Thymus (tissue), 14 donors: ENCODE measurements at places on chromosomes 11 and 22.

- no peak overlapping the region for H3K4me3 ChIP-seq
- no peaks in the 10 kb centered on the region for H3K27me3 ChIP-seq
- no peaks in the 10 kb centered on the region for H3K36me3 ChIP-seq
- no peak overlapping the region for H3K27ac ChIP-seq
These were observed 4.9 kb downstream of the SLCO2B1 start for GRCh38 chr11:75155570-75156422.

- no peak overlapping the region for H3K4me3 ChIP-seq
- no peak for DNase-seq
- no peaks in the 10 kb centered on the region for H3K27me3 ChIP-seq
- peaks cover 59% of the 10 kb centered on the region for H3K36me3 ChIP-seq
- no peaks in the 10 kb centered on the region for H3K4me1 ChIP-seq
- no peak overlapping the region for H3K27ac ChIP-seq
These were observed 122.1 kb downstream of the BCR start for GRCh38 chr22:23302171-23303002.

- H3K4me3 ChIP-seq: no peak overlapping the region
- no peak for DNase-seq
- H3K4me1 ChIP-seq: no peaks in the 10 kb centered on the region
- H3K27me3 ChIP-seq: no peaks in the 10 kb centered on the region
These were observed 77.6 kb downstream of the MYO7A start for GRCh38 chr11:77205467-77206263.

GRCh38 chr11:12835286-12835685, 161.1 kb downstream of the TEAD1 start:
- H3K27me3 ChIP-seq: peaks cover 5% of the 10 kb centered on the region
- no peaks in the 10 kb centered on the region for H3K4me1 ChIP-seq
- no peak overlapping the region for H3K27ac ChIP-seq
- no peak overlapping the region for H3K4me3 ChIP-seq

- no peaks in the 10 kb centered on the region for H3K27me3 ChIP-seq
- H3K4me1 ChIP-seq: no peaks in the 10 kb centered on the region
- H3K4me3 ChIP-seq: no peak overlapping the region
- H3K27ac ChIP-seq: no peak overlapping the region
These were observed 110.9 kb upstream of the B3GAT1 start for GRCh38 chr11:134522782-134523570.

DNA sequence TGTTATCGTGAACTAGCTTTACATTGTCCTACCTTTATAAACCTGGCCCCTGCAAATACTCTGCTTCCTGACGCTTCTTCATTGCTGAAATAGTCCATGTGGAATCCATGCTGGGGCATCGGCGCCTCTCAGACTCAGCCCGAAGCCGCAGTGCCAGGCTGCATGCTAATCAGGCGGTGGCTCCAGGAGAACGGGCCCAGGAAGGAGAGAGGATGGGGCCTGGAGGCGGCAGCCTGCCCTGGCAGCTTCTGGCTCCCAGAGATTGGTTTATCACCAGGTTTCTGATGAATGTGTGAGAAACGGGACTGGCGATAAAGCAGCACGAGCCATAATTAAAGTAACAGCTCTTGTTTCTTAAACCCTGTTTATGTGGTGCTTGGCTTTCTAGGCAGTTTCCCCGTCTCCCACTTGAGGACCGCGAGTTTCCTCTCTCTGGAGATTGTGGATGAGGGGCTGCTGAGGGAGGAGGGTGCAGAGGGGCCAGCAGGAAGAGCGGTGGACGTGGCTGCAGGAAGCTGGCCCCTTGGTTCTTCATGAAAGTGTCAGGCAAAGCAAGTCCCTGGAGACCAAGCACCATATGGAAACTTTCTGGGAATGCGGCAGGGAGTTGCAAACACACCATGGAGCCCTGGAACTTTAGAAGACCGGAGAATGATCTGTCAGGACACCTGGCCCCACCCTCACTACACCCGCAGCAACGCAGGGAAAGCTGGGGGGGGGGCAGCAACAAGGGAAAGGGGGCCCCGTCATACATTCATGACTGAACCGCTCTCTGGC, 93.4 kb downstream of the NTM start:
- no peaks in the 10 kb centered on the region for H3K4me1 ChIP-seq
- no peak overlapping the region for H3K27ac ChIP-seq
- H3K27me3 ChIP-seq: peaks cover 33% of the 10 kb centered on the region
- no peak overlapping the region for H3K4me3 ChIP-seq

GRCh38 chr11:4607096-4607495, 935 bp downstream of the TRIM68 start:
- no peak overlapping the region for H3K27ac ChIP-seq
- peaks cover 6% of the 10 kb centered on the region for H3K36me3 ChIP-seq
- peak overlapping the region; percentile 86 for H3K4me3 ChIP-seq

DNA sequence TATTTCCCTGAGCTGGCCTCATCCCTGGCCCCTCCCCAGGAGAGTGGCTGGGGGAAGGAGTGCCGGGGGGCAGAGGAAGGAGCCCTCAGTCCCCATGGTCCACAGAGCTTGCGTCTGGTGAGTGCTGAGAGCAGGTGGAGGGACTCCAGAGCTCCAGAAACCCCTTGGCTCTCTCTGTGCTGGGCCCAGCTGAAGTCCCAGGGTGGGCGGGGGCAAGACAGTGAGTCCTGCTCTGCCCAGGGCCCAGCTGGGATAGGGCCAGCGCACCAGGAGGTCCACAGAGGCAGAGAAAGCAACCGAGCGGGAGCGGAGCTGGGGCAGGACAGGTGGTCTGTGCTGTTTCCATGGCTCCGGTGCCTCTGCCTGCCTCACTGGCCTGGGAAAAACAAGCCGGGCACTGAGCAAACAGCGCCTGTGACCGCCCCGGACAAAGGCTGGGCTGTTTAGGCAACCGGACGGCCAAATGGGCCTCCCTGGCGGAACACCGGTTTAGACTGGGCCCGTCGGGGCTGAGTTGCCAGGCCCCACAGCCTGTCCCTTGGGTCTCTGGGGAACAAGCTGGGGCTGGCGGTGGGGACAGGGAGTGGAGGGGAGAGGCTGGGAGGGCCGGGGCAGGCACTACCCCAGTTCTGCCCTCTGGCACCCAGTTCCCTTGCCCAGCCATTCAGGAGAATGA, 34.1 kb upstream of the WNT7B start:
- DNase-seq: no peak
- no peaks in the 10 kb centered on the region for H3K27me3 ChIP-seq
- H3K36me3 ChIP-seq: no peaks in the 10 kb centered on the region

GRCh38 chr22:50314081-50314454, 6.6 kb upstream of the PLXNB2 start:
- H3K4me3 ChIP-seq: peak overlapping the region; percentile 25
- no peaks in the 10 kb centered on the region for H3K36me3 ChIP-seq
- no peak for DNase-seq
- peaks cover 30% of the 10 kb centered on the region for H3K27me3 ChIP-seq
- peaks cover 25% of the 10 kb centered on the region for H3K4me1 ChIP-seq
- H3K27ac ChIP-seq: peak overlapping the region; percentile 18

DNA sequence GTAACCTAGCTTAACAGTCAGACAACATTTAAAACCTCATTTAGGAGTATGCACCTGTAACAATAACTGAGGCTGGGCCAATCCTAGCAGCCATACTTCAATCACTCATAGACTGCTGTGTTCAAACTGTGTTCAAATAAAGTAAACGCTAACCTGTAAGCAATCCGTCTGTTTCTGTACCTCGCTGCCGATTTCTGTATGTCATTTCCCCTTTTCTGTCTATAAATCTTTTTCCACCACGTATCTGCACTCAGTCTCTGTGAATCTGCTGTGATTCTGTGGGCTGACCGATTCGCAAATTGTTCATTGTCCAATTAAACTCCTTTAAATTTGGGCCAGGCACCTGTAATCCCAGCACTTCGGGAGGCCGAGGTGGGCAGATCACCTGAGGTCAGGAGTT, 12.3 kb downstream of the APOBEC3H start:
- no peaks in the 10 kb centered on the region for H3K27me3 ChIP-seq
- H3K4me3 ChIP-seq: no peak overlapping the region
- no peak overlapping the region for H3K27ac ChIP-seq
- DNase-seq: no peak
- no peaks in the 10 kb centered on the region for H3K4me1 ChIP-seq
- H3K36me3 ChIP-seq: no peaks in the 10 kb centered on the region

- H3K36me3 ChIP-seq: no peaks in the 10 kb centered on the region
- no peaks in the 10 kb centered on the region for H3K27me3 ChIP-seq
- no peak overlapping the region for H3K4me3 ChIP-seq
- DNase-seq: no peak
- H3K27ac ChIP-seq: no peak overlapping the region
These were observed 657.8 kb upstream of the B3GAT1 start for GRCh38 chr11:135069890-135070289.

- H3K27ac ChIP-seq: no peak overlapping the region
- no peaks in the 10 kb centered on the region for H3K36me3 ChIP-seq
- H3K4me1 ChIP-seq: peaks cover 10% of the 10 kb centered on the region
- peaks cover 69% of the 10 kb centered on the region for H3K27me3 ChIP-seq
- DNase-seq: peak; percentile 6
These were observed 816 bp upstream of the PLEKHA7 start for GRCh38 chr11:17014833-17015626.

DNA sequence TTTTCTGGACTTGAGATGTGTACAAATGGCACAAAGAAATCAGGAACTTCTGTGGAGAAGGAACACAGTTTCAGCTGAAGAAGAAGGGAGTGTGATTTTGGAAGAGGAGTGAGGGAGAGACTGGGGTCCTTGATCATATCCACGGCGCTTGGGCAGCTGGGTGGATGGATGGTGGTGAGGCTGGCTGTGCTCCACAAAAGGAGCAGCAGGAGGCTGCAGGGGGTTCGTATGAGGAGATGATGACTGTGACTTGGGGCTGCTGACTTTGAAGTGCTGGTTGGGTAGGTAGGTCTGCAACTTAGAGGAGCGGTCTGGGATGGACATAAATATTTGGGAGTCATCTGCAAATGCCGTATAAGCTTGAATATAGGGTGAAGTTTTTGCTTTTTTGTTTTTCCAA, 1.3 kb upstream of the DCHS1 start:
- no peak for DNase-seq
- H3K36me3 ChIP-seq: no peaks in the 10 kb centered on the region
- peaks cover 19% of the 10 kb centered on the region for H3K27me3 ChIP-seq
- no peak overlapping the region for H3K4me3 ChIP-seq
- no peak overlapping the region for H3K27ac ChIP-seq

DNA sequence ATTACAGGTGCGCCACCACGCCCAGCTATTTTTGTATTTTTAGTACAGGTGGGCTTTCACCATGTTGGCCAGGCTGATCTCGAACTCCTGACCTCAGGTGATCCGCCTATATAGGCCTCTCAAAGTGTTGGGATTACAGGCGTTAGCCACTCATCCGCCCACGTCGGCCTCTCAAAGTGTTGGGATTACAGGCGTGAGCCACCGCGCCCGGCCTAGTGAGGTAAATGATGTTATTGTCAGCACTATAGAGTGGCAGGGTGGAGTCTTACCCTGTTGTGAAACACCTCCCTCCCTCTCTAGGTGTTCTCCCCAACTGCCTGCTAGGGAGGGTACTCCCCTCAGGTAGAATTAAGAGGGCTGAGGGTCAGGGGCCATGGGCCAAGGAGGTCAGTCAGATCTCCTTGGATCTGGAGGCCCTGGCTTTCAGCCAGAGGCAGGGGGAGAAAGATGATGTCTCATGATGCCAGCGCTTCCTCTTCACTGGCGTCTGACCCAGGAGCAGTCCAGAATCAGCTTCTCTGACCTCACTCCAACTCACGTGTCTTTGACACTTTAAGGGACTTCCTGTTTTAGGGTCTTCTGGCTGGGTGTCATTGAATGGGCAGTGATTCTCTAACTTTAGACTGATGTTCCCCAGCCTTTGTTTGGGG, 2.0 kb downstream of the GGA1 start:
- no peaks in the 10 kb centered on the region for H3K27me3 ChIP-seq
- peaks cover 13% of the 10 kb centered on the region for H3K4me1 ChIP-seq
- DNase-seq: no peak
- peaks cover 16% of the 10 kb centered on the region for H3K36me3 ChIP-seq
- H3K4me3 ChIP-seq: no peak overlapping the region

GRCh38 chr11:70610566-70611565, 212.5 kb downstream of the CTTN start:
- H3K4me3 ChIP-seq: no peak overlapping the region
- DNase-seq: no peak
- H3K27ac ChIP-seq: no peak overlapping the region
- no peaks in the 10 kb centered on the region for H3K27me3 ChIP-seq

DNA sequence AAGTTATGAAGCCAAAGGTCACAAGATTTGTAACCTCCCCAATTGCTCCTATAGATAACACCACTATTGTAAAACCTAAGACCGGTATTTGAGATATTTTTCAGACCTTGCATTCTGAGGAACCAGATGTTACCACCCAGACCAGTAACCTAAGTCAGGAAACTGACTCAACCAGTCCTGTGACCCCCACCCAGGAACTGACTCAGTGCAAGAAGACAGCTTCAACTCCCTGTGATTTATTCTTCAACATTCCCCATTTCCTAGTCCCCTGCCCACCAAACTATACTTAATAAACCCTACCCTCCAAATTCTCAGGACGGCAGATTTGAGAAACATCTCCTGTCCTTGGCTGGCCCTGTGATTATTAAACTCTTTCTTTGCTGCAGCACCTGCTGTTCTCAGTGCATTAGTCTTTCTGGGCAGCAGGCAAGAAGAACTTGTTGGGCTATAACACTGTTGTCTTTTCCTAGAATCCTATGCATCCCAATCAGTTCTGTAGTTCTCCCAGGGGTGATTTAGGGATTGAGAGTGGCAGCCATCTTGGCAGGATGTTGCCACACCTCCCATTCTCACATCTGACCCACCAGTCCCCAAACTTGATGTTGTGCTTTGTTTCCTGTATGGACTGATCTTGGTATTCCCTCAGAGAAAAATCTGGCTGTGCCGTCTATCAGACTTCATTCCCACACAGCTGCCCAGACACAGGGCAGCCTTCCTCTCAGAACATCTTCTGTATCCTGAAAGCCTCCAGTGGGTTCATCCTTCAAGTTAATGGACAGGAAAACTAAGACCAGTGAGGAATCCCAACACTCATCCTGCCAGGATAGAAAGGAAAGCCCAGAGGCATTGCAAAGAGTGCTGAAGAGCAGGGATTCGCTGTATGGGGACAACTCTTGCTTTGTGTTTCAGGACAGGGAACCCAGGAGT, 104.0 kb downstream of the PDE2A start:
- no peaks in the 10 kb centered on the region for H3K36me3 ChIP-seq
- peaks cover 22% of the 10 kb centered on the region for H3K27me3 ChIP-seq
- no peak overlapping the region for H3K4me3 ChIP-seq
- DNase-seq: no peak
- H3K27ac ChIP-seq: no peak overlapping the region

- H3K4me1 ChIP-seq: no peaks in the 10 kb centered on the region
- H3K27me3 ChIP-seq: no peaks in the 10 kb centered on the region
- no peak overlapping the region for H3K4me3 ChIP-seq
- no peak overlapping the region for H3K27ac ChIP-seq
- DNase-seq: no peak
- no peaks in the 10 kb centered on the region for H3K36me3 ChIP-seq
These were observed 122.2 kb upstream of the PDGFD start for GRCh38 chr11:104286129-104286528.

DNA sequence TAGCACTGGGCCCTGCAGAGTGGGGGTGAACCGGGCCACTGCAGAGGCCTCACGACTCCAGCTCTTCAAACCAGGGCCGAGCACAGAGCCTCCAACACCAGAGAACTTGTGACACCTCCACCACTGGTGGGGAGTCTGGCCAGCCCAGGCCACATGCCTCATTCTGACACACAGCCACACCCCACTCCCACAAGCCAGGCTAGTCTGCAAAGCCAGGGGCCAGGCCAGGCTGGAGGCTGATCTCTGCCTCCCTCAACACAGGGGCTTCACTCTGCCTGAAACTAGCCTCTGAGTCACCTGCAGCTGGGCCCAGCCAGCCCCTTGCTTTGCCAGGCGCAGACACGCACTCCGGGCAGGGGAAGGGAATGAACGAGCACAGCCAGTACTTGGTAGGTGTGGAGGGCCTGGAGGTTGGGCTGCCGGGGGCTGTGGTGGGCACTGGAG, 102.9 kb downstream of the MED15 start:
- no peak overlapping the region for H3K4me3 ChIP-seq
- DNase-seq: no peak
- H3K36me3 ChIP-seq: no peaks in the 10 kb centered on the region
- H3K27me3 ChIP-seq: no peaks in the 10 kb centered on the region
- H3K27ac ChIP-seq: no peak overlapping the region
